ENCODE measurements at places on chromosomes 1 and 21.

- DNase-seq: no peak
Measured at GRCh38 chr1:203777596-203777995, 12.6 kb downstream of the LAX1 start.

DNA sequence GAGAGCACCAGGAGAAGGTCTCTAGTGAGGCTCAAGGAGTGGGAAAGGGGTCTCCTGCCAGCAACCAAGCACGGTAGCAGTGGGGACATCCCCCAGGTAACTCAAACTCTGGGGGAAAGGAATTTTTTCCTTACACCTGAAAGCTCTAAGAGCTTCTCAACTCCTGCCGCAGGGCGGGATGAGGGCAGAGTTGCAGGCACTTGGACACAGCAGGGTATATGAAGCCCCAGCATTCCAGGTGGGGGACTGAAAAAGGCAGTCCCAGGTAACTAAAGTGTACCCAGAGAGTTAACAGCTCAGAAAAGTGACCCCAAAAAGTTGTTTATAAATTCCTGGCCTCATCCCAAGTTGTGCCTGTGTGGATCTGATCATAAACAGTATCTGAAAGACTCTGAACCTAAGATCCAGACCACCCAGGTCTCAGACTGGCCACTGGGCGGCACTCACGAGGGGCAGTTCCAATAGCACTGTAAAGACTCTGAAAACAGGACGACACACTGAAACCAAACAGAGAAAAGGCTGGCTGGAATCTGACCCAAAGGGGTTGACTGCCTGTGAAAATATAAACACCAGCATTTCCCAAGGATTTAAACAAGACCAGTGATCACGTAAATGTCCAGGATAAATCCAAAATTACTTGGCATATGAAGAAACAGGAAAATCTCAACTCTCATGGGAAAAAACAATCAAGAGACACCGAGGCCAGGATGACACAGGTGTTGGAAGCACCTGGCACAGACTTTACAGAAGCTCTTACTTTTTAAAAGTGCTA is 47.5 kb downstream of the HSF2BP start:
- DNase-seq: no peak

GRCh38 chr1:229041946-229042345 is 229.0 kb upstream of the RAB4A start:
- no peak for DNase-seq

DNA sequence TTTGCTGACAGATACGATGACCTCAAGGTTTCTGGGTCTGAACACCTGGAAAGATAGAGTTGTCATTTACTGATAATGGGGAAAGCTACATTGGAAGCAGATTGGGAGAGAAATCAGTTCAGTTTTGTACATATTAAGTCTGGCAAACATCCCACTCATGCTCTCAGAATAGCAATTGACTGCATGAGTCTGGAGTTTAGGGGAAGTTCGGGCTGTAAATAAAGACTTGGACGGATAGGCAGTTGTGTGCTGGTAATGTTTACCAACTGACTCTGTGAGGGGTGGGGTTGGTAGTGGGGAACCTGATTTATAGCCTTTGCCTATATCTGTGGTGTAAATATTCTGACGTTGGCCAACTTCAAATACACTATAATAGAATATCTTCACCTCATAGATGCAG is 4.0 kb downstream of the H6PD start:
- DNase-seq: no peak

GRCh38 chr1:77245830-77246229 is 26.6 kb upstream of the PIGK start:
- no peak for DNase-seq

- no peak for DNase-seq
Measured at GRCh38 chr1:32609180-32609579, 41.2 kb downstream of the ZBTB8OS start.

DNA sequence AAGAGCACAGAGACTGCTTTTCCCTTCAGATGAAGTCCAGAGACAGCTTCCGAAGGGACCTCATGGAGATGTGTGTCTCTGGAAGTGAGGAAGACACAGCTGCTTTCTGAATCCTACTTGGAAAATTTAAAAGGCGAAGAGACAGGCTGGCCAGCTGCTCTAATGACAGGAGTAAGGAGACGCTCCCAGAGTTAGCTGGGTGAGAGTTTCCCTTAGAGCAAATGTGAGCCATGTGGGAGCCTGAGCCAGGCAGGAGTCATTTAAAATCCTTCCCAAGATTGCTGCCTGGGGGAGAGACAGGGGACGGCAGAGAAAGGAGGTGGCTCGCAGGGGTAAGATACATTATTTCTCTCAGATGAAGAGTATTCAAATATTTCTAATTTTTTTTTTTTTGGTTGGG is 53.1 kb downstream of the ZNF326 start:
- no peak for DNase-seq

DNA sequence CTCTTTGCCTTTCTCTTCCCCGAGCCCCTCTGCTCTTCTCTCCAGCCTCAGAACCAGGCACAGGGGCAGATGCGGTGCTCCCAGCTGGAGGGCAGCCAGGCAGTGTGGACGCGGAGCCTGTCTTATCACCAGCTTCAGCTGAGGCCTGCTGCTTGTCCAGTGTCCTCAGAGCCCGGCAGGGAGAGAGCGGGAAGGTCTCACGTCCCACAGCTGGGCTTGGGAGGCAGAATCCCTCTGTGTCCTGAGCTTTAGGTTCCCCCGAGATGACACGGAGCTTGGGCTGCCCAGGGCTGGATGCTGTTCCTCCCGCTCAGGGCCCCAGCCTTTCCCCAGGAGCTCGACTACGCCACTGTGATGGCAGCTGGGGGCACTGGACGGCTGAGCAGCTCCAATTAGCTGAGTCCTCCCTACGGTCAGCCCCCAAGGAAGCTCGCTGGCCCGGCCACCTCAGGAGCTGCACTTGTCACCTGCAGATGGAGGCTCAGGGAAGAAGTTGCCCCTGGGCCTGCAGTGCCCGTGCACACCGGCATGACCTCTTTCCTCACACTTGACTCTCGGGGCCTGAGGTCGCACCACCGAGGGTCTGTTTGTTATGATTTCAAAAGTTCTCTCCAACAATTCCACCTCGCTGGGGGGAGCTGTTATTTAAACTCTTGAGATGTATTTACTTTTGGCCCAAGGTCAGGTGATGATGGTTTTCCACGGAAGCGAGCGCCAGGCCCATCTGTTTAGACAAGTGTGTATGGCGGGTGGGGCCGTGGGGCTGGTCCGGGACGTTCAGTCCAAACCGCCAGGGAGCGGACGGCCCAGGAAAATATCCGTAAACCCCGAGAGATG is 127.3 kb downstream of the SIK1 start:
- DNase-seq: no peak

DNA sequence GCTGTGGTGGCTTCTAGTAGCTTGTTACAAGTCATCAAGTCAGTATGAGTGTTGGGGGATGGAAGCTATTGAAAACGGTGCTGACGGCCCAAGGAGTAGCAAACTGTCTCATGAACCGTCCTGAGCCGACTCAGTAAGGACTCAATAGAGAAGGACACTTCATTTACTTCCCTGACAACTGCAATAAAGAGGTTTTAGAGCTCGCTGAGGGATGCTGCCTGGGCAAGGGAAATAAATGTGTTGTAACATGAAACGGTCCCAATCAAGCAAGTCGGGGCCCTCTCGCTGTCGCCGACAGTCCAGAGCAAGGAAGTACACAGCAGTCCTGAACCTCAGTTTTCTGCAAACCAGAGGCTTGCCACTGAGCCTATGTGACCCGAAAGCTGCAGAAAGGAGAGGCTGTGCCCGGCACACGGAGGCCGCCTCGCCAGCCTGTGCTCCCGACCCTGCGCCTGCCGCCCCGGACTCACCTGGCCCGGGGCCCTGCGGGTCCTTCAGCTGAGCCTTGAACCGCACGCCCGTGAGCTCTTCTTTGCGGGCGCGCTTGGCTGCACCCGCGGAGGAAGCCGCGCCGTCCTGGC is 423 bp downstream of the URB1 start:
- no peak for DNase-seq

- no peak for DNase-seq
Measured at GRCh38 chr1:68178821-68179490, 53.4 kb downstream of the WLS start.

DNA sequence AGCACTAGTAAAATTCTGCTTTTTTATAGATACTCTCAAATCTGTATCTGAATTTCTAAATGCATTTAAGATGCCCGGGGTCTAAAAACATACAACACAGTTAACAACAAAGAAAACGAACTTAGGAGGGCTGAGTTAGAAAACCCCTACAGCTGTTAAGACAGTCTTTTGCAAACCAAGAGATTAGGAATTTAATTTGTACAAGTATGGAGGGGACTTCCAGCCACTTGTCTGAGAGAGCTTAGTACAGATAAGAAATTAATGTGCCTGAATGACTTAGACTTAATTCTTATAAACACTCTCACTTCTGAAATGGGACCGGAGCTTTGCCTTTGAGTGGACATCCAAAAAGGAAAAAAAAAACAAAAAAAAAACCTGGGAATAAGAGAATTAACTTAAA is 61.6 kb downstream of the SMYD3 start:
- DNase-seq: no peak

- no peak for DNase-seq
Measured at GRCh38 chr21:43320526-43320925, 106.4 kb downstream of the SIK1 start.

- DNase-seq: no peak
Measured at GRCh38 chr1:25003457-25004190, 73.5 kb upstream of the RUNX3 start.

- DNase-seq: no peak
Measured at GRCh38 chr1:48556186-48556850, 84.3 kb upstream of the SPATA6 start.

- no peak for DNase-seq
Measured at GRCh38 chr1:242523719-242524570, 552 bp downstream of the PLD5 start.

- no peak for DNase-seq
Measured at GRCh38 chr21:37921091-37921490, 4.8 kb upstream of the KCNJ6 start.

DNA sequence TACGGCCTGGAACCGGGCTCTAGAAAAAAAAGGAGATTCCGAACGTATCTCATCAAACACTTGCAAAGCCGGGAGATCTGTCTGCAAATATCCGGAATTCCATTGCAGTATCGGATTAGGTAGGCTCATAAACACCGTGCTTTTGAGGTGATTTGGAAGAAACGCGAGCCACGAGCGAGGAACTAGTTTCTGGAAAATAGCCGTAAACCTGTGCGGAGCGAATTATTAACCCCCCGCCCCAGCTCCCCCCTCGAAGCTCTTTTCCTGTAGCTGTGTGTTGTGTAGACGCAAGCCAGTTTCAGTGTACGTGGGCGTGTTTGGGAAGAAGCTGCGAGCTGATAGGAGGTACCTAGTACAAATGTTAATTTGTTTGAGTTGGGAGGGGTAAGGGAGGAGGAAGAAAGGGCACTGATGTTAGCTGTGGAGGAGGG is 1.1 kb downstream of the RALGPS2 start:
- peak; percentile 69 for DNase-seq

DNA sequence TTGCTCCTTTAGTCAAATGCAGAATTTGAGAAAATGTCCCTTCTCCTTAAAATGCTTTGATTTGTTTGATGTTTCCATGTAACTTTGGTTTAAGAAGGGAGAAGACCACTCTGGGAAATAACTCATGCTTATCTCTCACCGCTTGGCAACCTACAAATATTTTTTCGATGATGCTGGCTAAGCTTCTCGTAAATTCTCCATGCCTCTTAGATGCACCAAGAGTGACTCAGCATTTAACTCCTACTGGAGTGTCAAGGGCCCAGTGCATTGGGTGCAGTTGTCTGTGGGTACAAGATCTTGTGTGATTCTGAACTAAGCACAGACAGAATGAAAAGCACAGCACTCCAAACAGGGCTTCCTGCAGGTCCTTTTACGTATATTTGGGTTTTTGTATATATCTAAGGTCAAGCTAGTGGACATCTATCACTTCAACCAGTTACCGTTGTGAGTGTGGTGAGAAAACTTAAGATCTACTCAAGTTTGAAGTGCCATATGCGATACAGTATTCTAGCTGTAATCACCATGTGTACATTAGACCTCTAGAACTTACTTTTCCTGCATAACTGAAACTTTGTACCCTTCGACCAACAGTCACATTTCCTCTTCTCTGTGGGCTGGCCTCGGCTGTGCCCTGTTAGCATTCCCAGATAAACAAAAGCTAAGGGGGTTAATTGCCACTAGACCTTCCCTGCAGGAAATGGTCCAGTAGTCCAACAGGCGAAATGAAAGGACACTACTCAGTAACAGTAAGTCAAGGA is 55.8 kb downstream of the COL18A1 start:
- no peak for DNase-seq

DNA sequence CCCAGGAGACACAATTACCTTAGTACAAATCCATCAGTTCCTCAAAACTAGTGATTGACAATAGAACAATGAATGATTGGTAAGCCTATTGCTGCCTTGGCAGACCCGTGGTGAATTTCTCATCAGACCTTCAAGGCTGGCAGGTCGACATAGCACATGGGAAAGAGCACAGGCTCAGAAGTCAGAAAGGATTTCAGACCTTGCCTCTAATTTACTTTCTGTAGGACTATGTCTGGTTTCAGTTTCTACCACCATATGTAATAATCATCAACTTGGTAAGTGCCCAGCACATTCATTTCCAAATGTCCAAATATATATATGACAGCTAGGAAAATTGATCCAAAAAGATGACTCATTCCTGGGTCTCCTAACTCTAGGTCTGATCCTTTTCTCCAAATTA is 62.5 kb upstream of the GRHL3 start:
- DNase-seq: no peak

DNA sequence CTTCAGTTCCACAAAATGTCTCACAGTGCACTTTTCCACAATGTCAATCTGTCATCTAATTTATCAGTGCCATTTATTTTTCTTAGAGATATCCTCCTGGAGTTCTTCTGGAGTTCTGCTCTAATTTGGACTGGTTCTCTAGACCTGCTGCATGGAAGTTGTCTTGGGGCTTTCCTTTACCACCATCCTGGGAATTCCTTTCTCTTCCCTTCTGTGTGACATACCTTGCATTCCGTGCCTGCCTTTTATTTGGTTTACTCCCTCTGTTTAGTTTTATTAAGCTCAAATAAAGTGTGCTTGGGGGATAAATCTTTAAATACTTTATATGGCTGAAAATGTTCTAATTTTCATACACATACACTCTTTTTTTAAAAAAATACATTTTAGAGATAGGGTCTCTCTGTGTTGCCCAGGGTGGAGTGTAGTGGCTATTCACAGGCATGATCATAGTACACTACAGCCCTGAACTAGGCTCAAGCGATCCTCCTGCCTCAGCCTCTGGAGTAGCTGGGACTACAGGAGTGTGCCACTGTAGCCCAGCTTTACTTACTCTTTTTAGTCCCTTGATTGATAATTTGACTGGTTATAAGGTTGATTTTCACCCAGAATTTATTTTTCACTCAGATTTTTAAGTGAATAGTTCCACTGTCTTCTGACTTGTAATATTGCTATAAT is 14.4 kb downstream of the MTF2 start:
- DNase-seq: no peak

All from CD4-positive, alpha-beta T cell treated with Interleukin-4 for 4 hours (primary cell).